ENCODE measurements at places on chromosomes 1 and 21. TPM values are rescaled to one million over a fixed set of nuclear protein-coding genes. Genes with fewer than 3 reads are reported as not detected.

Gene IRF6
- total RNA-seq, result 0.42 TPM

Gene EVI5
- total RNA-seq, result 70.7 TPM

Gene CYP4A11
- total RNA-seq, result not detected

Gene SYNJ1
- total RNA-seq, result 15.0 TPM

Gene KISS1
- total RNA-seq, result not detected

Gene LAD1
- total RNA-seq, result not detected

Gene FAM3B
- not detected for total RNA-seq

Gene AP4B1
- total RNA-seq, result 39.9 TPM

Gene WNT3A
- not detected for total RNA-seq

Gene C1orf141
- not detected for total RNA-seq

Data from tibial nerve (tissue), 4 donors.